Activated T-cell treated with anti-CD3 and anti-CD28 coated beads, Interleukin-2, amount 50 U/mL, for 24 hours (primary cell): ENCODE measurements at places on chromosomes 7 and 10.

- no peak for DNase-seq
Measured at GRCh38 chr7:149310113-149310836, 48.3 kb downstream of the ZNF783 start.

- no peak for DNase-seq
Measured at GRCh38 chr7:1987084-1987535, 245.6 kb downstream of the MAD1L1 start.

GRCh38 chr10:31484431-31485135, 165.6 kb downstream of the ZEB1 start:
- DNase-seq, result no peak

GRCh38 chr10:111221682-111222480, 145.1 kb downstream of the ADRA2A start:
- no peak for DNase-seq
